ENCODE measurements at places on chromosomes 4 and X.

GRCh38 chr4:178233906-178234305 lies 791.7 kb upstream of the AGA start:
- no peak for DNase-seq

- no peak for DNase-seq
Measured at GRCh38 chr4:25901030-25901430, 13.0 kb upstream of the SMIM20 start.

GRCh38 chrX:24646745-24647182 lies 383 bp downstream of the PCYT1B start:
- DNase-seq, result no peak

GRCh38 chr4:86141161-86141560 lies 218.7 kb downstream of the MAPK10 start:
- DNase-seq, result no peak

All from Right ventricle myocardium inferior (tissue), 1 donor.